ENCODE measurements at places on chromosomes 2 and 18.

GRCh38 chr2:59932341-59932740 lies 621.1 kb downstream of the BCL11A start:
- DNase-seq = no peak

- no peak for DNase-seq
These were observed 951 bp downstream of the EN1 start for GRCh38 chr2:118846442-118846952.

DNA sequence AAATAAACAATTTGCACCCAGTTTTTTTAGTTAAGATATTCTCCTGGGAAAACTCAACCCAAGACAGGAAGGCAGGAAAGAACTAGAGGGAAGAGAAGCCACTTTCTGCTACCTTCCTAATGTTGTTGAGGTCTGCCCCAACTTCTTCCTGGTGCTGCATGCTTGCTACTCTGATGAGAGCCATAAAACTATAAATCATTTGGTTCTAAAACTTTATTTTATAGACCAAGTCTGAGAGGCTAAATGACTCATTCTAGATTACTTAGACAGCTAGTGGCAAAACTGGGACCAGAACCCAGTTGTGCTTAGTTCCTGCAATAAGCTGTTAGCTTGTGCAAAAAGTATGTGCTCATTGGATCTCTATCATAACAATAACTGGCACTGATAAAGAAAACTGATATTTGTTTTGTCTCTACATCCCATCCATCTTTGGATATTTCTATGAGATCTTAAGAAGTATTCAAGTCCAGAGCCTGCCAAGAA lies 344.9 kb upstream of the SLC14A2 start:
- no peak for DNase-seq

DNA sequence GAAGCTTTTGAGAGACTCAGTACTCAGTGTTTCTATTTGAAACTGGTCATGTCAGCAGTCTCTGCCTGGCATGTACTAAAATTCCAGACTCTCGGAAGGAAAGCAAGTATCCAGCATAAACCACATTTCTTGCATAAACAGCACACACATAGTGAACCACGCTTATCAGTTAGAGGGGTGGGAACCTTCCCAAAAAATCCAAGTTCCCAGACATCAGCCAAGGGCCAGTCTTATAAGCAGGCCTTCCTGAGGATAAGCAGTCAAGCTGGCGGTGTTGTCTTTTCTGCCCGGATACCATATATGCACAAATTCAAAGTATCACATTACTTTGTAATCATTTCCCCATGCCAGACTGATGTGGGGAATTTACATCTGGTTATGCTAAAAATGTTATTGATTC lies 73.6 kb downstream of the ST6GAL2 start:
- no peak for DNase-seq

GRCh38 chr2:178163395-178163794 lies 30.9 kb upstream of the OSBPL6 start:
- DNase-seq = no peak

GRCh38 chr2:174682007-174682577 lies 82.2 kb downstream of the CHRNA1 start:
- no peak for DNase-seq

GRCh38 chr2:86134709-86135108 lies 28.7 kb downstream of the PTCD3 start:
- no peak for DNase-seq

- DNase-seq = no peak
These were observed 658.7 kb downstream of the CNTNAP5 start for GRCh38 chr2:124683536-124684428.

- DNase-seq = no peak
These were observed 72.5 kb upstream of the RGPD5 start for GRCh38 chr2:109721626-109722025.

- no peak for DNase-seq
These were observed 102.6 kb downstream of the ANKRD44 start for GRCh38 chr2:197208024-197208423.

GRCh38 chr2:166333801-166334200 lies 41.9 kb downstream of the SCN9A start:
- DNase-seq = no peak

- DNase-seq = no peak
These were observed 55.1 kb downstream of the AAK1 start for GRCh38 chr2:69588403-69588802.

- no peak for DNase-seq
These were observed 25.8 kb downstream of the TBC1D8 start for GRCh38 chr2:101125374-101125773.

GRCh38 chr2:11122380-11122779 lies 32.9 kb upstream of the SLC66A3 start:
- DNase-seq = no peak

- no peak for DNase-seq
These were observed 52.1 kb downstream of the AOX1 start for GRCh38 chr2:200637901-200638300.

DNA sequence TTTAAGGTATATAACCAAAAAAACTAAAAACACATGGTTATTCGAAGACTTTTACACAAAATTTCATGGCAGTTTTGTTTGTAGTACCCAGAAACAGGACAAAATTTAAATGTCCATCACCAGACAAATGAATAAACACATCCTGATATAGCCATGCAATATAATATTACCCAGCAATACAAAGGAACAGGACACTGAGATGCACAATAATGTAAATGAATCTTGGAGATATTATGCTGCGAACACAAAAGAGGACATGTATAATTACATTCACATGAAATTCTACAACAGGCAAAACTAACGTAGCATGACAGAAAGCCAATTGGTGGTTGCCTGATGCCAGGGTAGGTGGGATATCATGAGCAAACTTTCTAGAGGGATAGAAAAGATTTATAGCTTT lies 92.4 kb upstream of the OTX1 start:
- no peak for DNase-seq

DNA sequence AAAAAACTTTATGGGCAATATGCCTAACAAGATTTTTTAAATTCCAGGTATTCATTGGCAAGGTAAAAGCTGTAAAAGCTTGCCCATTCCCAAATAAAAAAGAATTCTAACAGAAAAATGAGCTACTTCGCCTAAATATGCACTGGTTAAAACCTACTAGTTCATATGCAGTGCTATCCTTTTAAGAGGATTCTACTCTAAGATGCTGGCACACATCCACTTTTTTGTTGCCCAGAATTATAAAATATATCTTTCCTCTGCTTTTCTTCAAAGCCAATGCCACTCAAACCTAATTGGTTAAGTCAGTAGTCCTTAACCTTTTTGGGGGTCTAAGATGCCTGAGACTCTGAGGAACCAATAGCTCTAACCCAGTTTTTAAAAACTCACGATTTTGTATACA lies 3.2 kb downstream of the XPO1 start:
- no peak for DNase-seq

- no peak for DNase-seq
These were observed at the start of gene ERICH2 for GRCh38 chr2:170770008-170770605. TSS of gene ERICH2 (plus strand) at chr2:170770378. CDS start at chr2:170770682, 304 bp downstream.

DNA sequence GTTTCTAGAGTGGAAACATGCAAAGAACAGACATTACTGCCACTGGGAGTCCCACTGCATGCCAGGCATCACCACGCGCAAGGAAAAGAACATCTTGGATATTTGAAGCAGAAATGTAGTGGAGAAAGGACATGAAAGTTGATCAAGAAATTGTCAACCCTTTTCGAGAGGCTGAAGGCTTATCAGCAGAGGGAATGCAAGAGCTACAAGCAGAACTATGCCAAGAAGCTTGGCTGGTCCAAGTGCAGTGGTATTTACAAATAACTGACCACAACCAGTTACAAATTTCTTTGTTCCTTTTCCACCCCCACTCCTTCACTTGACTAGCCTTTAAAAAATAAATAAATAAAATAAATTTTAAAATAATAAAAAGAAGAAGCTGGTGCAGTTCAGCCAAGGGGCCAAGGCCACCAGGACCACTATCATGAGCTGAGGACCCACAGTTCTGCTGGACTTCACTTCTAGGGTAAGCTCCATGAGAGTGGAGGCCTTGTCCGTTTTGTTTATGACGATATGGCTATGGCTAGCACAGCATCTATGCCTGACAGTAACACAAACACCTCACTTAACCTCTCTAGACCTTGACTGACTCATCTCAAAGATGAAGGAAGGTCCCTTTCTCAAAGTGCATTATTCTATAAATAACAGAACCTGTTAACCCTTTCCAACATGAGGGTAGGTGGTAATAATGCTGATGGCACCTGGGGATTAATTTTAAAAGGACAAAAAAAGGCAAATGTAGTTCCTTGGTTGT lies 20.9 kb downstream of the MARCHF4 start:
- DNase-seq = no peak

- DNase-seq = no peak
These were observed 95.0 kb downstream of the DGKD start for GRCh38 chr2:233449081-233449901.

All from GM12878 (cell line).